ENCODE measurements at places on chromosomes 2 and 18.

GRCh38 chr2:27493948-27494283 is 1.1 kb downstream of the FNDC4 start:
- DNase-seq: no peak

DNA sequence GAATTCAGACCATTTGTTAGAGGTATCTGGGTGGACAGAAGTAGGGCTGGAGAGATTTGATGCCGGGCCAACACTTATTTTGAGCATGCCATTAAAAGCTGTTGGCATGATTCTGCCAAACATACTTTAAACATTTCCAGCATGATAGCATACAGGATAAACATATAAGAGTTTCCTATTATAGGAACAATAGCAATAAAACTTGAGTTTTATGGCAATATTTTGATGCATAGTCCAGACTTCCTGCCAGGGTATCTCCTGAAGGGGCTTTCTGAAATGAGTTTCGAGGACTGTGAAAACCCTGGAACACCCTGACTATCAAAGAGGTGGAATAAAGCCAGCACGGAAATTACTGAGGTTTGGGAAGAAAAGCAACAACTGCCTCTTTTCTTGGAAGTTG is 1398.0 kb upstream of the NXPH2 start:
- no peak for DNase-seq

DNA sequence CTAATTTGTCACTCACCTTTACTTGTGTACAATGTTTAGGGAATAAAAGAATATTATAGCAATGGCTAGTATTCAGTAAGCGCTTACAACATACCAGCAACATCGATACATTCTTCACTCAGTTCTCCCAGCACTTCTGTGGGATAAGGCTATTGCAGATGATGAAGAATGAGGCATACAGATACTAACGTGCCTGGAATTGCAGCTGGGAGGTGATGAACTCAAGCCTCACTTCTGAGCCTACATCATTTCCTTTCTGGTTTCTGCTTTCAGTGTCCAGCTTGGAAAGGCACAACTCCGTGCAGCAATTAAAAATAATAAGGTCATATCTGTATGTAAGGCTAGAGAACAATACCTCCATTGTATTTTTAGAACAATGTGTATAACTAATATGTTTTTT is 95.4 kb upstream of the AQP4 start:
- no peak for DNase-seq

- DNase-seq: no peak
These were observed 126.3 kb upstream of the HS6ST1 start for GRCh38 chr2:128444816-128445522.

GRCh38 chr2:106582148-106583143 is 95.3 kb downstream of the CD8B2 start:
- DNase-seq: peak; percentile 66

DNA sequence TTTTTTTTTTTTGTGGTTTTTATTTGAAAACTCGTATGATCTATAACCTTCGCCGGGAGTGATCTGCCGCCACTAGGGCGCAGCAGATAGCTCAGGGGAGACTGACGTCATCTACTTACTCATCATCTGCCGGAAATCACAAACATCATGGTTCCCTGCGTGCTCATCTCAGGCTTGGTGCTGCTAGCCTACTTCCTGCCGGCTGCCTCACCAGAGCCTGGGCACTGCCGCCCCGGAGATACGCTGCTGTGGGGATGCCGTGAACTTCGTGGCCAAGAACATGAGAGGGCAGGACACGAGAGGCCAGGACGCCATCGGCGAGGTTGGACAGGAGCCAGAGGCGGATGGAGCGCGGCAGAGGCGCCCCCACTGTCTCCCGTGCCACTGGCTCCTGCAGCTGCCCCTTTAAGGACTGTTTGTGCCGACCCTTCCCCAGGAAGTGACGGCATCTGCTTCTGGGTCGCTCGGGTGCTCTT is 68.8 kb downstream of the DOK6 start:
- peak; percentile 24 for DNase-seq
